ENCODE measurements at places on chromosomes 3 and 15.

- DNase-seq = no peak
Observed at GRCh38 chr3:58241306-58242044, 3.9 kb downstream of the ABHD6 start.

- no peak for DNase-seq
Observed at GRCh38 chr3:56251343-56251945, 216.8 kb downstream of the ERC2 start.

DNA sequence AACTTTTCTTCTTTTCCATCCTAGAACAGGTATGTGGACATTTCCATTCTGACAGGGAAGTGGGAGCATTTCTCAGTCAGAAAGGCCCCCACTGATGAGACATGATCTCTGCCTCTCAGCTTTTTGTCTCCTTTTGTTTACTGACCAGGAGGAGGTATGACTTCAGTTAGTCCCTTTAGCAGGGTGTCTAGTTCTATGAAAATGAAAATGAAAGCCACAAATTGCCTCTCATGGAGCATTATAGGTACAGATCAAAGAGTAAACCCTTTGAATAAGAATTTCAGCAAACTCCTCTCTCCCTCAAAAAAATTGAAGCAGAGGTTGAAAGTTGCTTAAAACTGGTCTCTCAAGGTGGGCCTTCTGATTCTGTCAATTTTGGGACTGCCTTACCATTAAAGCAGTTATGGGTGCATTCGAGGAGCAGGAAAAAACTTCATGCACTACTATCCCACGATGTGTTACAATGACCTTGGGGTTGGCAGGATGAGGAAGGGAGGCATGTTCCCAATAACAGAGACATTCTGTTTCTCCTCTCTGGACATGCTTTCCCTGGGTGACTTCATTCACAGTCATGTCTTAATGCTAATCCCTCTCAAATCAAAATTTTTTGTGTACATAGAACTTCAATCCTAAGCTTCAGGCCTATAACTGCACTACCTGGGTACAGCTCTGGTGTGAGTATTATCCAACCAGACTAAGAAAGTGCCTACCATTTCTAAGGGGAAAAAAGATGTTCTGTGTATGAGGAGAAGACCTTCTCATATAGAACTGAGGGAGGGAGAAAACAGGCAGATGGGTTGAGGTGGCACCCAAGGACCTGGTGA lies 50.6 kb upstream of the TBC1D23 start:
- DNase-seq = no peak

DNA sequence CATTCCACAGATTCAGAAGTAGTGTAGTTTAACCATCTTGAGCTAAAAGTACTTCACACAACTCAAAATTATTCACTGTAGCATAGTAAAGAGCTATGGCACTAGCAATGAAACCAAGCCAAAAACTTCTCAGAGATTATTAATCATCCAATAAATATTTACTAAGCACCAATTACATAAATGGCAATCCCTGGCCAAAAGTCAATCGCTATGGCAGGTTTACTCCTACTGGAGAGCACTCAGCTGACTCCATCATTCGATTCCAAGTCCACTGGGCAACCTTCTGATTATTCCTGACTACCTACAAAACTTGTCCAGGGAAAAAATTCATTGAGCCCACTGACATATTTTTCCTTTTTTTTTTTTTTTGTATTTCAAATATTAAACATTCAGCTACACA lies 23.9 kb downstream of the ATP13A3 start:
- DNase-seq = no peak

- no peak for DNase-seq
Observed at GRCh38 chr15:38414357-38414756, 39.6 kb upstream of the FAM98B start.

GRCh38 chr3:72441284-72441994 lies 406.8 kb downstream of the SHQ1 start:
- DNase-seq = no peak

DNA sequence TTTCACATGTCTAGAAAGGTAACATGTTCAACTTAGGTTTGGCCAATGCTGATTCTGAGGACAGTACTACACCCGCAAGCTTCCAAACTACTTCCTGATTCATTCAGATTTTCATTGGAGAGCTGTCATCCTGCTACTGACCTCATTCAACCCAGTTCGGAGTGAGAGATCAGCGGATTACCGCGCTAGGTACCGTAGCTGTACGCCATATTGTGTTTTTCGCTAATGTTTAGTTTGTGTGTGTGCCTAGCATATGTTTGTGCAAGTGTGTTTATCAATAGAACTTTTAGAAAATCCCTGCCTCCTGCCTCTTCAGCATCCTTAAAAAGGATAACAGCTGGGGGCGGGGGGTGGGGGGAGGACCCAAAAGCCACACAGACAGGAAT lies 1.1 kb downstream of the ZBTB20 start:
- no peak for DNase-seq

- DNase-seq = no peak
Observed at GRCh38 chr3:113210604-113211329, 590 bp upstream of the BOC start.

- no peak for DNase-seq
Observed at GRCh38 chr3:44415421-44415820, 62.0 kb downstream of the ZNF445 start.

DNA sequence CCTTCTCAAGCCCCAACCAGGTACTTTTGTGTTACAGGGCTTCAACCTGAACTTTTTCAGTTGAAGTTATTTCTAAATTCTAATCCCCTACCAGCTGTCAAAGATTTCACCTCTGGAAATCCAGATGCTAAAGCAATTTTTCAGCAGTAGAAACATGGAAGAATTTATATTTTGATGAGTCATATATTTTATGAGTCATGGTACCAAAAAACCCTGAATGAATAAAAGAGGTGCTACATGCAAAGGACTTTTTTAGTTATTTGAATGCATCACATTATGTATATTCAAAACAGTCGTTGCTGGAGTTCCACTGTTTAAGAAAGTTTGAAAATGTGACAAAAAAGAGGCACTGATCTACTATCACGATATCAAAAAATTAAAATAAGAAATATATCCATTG lies 96.0 kb upstream of the ZNF385D start:
- DNase-seq = no peak

- no peak for DNase-seq
Observed at GRCh38 chr3:141373768-141374526, 5.6 kb downstream of the ZBTB38 start.

DNA sequence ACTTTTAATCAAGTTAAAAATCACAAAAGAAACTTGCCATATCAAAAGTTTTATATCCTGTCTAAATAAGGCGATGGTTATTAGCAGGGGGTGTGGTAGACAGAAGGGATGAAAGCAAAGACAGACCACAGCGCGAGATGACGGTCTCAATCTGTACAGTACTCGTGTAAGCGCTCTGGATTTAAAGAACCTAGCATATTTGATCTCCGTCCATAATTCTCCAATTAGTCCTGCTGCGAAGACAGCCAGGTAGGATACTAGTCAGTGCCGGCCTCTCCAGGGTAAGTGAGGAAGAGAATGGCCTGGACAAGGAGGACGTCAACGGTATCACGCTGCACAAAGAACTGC lies 701 bp downstream of the SGO1 start:
- DNase-seq = no peak

- no peak for DNase-seq
Observed at GRCh38 chr3:88991496-88991895, 115.9 kb upstream of the EPHA3 start.

GRCh38 chr15:101526442-101526841 lies 36.9 kb upstream of the PCSK6 start:
- DNase-seq = no peak

GRCh38 chr3:42780398-42780797 lies 7.3 kb upstream of the CCDC13 start:
- no peak for DNase-seq

GRCh38 chr3:4359805-4360502 lies 56.8 kb downstream of the SETMAR start:
- DNase-seq = no peak

GRCh38 chr3:195752066-195752465 lies 31.3 kb downstream of the MUC20 start:
- no peak for DNase-seq

DNA sequence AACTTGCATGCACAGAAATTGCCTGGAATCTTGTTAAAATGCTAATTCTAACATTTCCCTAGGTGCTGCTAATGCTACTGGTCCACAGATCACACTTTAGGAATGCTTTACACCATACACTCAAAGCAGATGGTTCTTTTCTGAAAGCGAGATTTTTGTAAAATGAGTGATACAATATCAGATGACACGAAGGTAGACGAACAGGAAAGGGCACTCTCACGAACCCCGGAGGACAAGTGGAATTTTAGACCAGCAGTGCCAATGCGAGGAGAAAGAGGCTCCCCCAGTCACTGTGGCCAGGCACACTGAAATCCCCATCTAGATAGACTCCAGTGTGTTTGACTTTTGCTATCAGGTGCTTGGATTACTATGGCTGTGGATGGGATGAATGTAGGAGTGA lies 21.0 kb downstream of the FAIM start:
- no peak for DNase-seq

GRCh38 chr3:8166014-8166413 lies 335.6 kb upstream of the LMCD1 start:
- DNase-seq = no peak

DNA sequence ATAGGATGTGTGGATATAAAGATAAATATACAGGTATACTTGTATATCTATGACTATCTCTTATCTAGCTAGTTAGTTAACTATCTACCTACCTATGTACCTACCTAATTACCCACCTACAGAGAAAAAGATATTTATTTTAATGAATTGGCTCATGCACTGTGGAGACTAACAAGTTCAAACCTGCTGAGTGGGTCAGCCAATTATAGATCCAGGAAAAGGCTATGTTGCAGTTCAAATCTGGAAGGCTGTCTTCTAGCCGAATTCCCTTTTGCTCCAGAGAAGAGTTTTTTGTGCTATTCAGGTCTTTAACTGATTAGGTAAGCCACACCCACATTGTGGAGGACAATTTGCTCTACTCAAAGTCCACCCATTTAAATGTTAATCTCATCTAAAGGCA lies 335.0 kb downstream of the GRM7 start:
- no peak for DNase-seq

GRCh38 chr3:10398341-10398740 lies 77.4 kb upstream of the SEC13 start:
- no peak for DNase-seq

GRCh38 chr3:191141728-191142127 lies 57.3 kb upstream of the OSTN start:
- no peak for DNase-seq

GRCh38 chr15:87843312-87843711 lies 413.2 kb downstream of the NTRK3 start:
- no peak for DNase-seq

GRCh38 chr3:148778926-148779325 lies 48.7 kb upstream of the CPB1 start:
- no peak for DNase-seq

DNA sequence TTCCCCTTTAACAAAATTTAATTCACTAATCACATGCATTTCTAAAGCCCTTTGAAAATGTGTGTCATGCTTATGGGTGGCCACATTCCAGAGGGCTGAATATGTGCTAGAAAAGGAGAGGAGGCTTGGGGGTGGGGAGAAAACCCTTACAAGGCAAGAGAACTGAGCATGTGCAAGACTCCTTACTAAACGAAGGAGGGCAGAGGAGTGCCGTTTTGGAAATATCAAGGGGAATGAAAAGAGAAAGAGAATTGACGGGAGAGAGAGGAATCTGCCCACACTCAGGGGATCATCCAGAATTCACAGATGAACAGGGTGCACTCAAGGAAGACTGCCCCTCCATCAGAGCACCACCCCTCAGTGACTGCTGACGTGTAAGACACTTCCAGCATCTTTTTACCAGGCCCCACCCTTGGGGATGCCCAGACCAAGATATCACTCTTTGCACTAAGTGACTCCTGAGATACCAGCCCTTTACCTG lies 37.9 kb upstream of the TSC22D2 start:
- DNase-seq = no peak

GRCh38 chr3:188571531-188572095 lies 417.7 kb downstream of the LPP start:
- no peak for DNase-seq

DNA sequence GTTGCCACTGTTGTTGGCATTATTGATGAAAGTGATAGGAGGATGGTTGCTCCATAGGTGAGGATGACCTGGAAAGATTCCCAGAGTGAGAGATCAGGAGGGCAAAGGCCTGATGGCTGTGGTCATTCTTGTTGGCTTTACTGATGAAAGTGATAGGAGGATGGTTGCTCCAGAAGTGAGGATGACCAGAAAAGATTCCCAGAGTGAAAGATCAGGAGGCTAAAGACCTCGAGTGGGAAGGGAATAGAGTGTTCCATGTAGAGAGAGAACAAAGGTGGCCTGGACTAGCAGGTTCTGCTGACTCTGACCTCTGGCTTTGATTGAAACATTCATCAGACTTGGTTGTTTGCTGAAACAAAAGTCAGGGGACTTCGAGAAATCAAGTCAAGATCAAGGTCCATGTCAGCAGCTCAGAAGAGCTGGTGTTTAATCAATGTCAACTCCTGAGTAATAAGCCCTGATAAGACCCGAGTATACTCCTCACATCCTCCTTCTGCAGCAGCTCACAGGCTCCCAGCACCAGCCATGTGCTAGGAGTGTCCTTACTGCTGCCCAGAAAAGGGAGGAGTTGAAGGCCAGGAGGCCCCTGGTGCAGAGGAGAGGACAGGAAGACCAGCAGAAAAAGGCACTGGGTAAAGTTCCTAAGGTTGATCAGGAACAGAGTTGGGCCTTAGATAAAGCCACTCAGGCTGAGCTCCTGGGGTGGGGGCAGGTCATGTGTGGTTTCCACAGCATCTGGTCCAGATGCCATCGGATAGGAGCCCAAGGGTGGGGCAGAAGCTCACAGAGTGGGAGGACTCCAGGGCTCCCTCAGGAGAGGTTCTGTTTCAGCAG lies 19.9 kb downstream of the CYP8B1 start:
- DNase-seq = no peak

GRCh38 chr3:167739190-167739810 lies 3.8 kb downstream of the SERPINI1 start:
- DNase-seq = no peak

DNA sequence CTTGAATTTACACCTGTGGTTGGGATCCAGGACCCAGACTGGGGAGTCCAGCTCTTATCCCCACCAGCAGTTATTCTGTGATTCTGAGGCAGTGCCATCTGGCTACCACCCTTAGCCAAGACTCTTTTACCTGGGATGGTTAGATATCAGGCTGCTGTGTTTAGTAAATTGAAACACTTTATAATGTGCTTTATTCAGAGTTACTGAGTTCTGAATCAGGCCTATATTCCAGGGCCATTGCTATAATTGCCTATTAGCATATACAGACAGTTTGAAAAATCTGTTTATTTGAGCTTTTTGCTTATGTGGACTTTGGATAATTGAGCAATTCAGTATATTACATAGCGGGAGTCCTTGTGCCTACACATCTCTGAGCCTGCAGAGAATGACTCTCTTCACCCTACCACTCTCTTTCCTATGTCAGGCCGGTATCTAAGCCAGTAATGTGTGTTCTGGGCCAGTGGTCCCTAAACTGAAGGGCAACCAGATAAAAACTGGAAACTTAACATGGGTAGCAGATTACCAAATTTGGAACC lies 45.4 kb upstream of the TRAK1 start:
- DNase-seq = no peak
